ENCODE measurements at places on chromosomes 2 and 18. TPM values are rescaled to one million over a fixed set of nuclear protein-coding genes. Genes with fewer than 3 reads are reported as not detected.

The IL18R1 gene
- polyA plus RNA-seq = not detected

The FRZB gene
- polyA plus RNA-seq = 2.3 TPM

The SALL3 gene
- polyA plus RNA-seq = 0.31 TPM

The SCYGR4 gene
- not detected for polyA plus RNA-seq

The RTP5 gene
- not detected for polyA plus RNA-seq

The SLC11A1 gene
- not detected for polyA plus RNA-seq
